H7 (cell line): ENCODE measurements at places on chromosomes 11 and 22.

- no peak for DNase-seq
These were observed 3.1 kb downstream of the APOBEC3G start for GRCh38 chr22:39080052-39080762.

GRCh38 chr11:2475136-2475918 lies 30.5 kb downstream of the KCNQ1 start:
- DNase-seq: no peak

DNA sequence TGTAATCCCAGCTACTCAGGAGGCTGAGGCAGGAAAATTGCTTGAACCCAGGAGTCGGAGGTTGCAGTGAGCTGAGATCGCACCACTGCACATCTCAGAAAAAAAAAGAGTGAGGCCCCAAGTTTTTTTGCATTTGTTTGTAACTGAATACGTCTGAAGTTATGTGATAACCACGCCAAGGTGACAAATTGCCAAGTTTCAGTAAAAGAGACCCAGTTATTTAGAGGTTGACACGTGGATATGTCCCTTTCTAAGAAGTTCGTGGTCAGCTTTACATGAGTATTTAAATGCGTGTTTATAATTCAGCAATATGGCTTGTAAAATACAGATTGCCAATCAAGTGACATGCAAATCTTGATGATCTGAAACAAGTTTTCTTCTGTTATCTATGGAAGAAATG lies 8.0 kb downstream of the PPARA start:
- no peak for DNase-seq

- DNase-seq: no peak
These were observed 897.4 kb upstream of the TENM4 start for GRCh38 chr11:80338231-80338630.

DNA sequence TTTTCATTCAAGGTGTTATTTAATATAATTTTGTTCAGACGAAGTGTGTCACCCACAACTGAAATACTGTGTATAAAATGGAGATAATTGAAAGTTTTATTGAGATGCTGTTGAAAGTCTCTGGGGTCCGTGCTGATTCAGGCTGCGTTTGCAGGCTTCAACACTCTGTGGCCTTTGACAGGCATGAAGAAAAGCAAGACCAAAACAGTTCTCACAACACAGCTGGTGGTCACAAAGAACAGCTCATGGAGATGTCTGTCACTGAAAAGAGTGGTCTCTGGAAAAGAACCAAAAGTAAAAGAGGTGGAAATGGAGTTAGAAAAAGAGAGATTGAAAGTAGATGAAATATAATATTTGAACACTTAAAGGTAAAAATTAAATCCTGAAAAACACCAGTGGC lies 9.8 kb upstream of the MPPED2 start:
- DNase-seq: no peak

DNA sequence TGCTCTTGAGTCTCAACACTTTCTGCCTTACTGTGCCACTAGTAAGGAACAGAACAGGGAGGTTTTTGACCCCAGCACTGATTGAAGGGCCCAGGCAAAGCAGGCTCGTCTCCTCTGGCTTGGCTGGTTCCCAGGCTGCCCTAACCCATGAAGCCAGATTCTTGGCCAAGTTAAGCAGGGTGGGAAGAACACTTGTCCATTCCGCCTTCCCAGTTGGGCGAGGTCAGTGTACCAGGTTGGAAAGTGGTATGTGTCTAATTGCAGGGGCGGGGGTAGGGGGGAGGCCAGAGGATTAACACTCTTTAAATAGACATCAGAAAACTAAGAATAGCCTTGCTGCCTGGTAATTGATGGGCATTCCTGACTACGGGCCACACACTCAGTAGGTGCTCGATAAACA lies 14.4 kb downstream of the TIMP3 start:
- no peak for DNase-seq

DNA sequence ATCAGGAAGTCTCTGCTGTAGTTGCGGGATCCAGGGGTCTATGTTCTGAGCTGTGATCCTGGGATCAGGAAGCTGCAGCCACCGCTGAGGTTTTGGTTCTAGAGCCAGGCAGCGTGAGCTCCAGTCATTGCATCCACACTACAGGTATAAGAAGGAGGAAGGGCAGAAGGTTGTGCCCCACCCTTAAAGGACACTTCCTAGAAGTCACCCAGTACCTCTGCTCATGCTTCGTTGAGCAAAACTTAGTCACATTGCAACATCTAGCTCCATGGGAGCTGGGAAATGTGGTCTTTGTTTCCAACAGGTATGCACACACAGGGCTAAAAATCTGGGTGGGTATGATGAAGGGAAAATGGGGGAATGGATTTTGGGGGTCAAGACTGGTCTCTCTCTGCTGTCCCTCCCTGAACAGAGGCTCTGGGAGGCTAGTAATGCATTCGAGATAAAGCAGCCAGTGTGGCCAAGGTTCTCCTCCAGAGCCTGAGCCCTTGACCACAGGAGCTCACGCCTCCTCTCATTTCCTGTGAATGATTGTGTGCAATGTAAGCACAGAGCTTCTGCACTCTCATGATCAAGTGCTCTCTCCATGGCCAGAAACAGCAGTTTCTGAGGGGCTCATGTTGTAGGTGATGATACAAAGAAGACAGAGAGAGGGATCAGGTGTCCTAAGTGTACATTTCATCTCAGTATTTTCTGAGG lies 86.8 kb upstream of the OR4B1 start:
- no peak for DNase-seq

DNA sequence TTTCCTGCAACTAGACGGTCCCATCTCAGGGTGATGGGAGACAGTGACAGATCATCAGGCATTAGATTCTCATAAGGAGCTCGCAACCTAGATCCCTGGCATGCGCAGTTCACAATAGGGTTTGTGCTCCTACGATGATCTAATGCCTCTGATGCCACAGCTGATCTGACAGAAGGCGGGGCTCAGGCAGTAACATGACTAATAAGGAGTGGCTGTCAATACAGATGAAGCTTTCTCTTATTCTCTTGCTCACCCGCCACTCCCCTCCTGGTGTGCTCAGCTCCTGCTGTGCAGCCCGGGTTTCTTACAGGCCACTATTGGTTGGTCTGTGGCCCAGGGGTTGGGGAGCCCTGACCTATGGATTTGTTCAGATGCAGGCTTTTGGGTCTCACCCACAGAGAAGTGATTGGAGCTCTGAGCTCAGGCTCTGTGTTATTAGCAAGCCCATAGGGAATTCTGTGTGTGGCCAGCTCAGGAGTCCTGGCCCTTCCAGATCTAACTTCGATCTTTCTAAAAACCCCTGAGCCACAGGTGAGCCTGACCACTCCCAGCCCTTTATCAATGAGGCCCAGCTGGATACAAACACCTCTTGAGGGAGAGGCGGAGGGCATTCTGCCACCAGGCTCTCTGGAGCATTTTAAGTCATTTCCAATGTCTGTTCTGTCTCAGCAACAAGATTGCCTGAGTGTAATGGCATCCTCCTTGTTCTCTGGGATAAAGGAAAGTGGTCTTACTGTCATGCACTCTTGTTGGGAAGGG lies 351.8 kb downstream of the BUD13 start:
- DNase-seq: no peak

DNA sequence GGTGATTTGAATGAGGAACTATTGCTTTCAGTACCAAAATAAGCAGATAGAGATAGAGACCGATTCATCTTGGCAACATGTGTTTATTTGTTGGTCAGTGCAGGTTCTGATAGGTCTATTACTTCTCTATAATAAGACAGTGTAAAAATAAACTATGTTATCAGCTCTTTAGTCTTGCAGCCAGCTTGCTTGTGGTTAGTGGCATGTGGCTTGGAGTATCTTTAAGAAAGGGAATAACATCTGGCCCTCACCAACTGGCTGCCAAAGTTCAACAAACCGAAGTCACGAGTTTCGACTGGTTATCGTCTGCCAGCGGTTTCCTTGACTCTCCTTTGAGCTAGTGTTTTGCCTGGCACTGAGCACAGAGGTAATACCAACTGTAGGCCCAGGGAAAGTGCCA lies 71.8 kb downstream of the CTTN start:
- DNase-seq: no peak

DNA sequence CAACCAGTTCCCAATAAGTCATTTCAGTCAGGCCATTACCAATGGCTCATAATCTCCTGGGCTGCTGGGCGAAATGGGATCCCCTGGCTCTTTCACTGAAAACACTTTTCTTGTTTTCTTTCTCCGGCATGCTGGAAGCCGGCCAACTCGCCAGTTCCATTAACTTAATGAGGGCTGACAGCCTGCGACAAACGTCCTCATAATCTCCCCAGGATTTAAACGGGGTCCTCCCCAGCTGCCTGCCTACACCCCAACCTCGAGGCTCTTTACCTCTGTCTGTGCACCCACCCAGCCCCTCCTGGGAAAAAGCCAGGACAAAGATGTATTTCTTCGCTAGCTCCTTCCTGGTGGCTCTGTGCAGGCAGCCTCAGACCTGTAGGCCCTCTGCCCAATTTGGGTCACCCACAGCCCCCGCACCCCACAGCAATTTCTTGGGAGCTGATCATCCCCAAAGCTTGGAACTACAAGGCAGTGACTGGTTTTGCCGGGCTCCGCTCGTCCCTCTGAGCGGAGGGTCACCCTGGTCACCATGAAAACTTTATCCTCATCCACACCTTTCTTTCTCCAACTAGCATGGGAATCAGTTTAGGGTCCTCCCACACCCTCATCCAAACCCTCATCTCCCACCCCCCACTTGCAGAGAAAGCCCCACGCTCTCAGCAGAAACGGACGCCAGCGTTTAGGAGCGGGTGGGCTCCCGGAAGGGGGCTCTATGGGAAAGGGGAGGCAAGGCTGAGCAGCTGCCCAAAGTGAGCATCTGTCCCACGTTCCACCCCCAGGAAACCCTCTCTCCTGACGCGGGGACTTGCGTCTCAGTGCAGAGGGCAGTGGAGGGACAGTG lies 51.1 kb upstream of the KCNQ1OT1 start:
- no peak for DNase-seq

GRCh38 chr11:96155627-96156378 lies 187.2 kb downstream of the MAML2 start:
- DNase-seq: peak; percentile 39
